Activated CD8-positive, alpha-beta memory T cell treated with anti-CD3 and anti-CD28 coated beads for 1 hour (primary cell): ENCODE measurements at places on chromosomes 1 and 21.

DNA sequence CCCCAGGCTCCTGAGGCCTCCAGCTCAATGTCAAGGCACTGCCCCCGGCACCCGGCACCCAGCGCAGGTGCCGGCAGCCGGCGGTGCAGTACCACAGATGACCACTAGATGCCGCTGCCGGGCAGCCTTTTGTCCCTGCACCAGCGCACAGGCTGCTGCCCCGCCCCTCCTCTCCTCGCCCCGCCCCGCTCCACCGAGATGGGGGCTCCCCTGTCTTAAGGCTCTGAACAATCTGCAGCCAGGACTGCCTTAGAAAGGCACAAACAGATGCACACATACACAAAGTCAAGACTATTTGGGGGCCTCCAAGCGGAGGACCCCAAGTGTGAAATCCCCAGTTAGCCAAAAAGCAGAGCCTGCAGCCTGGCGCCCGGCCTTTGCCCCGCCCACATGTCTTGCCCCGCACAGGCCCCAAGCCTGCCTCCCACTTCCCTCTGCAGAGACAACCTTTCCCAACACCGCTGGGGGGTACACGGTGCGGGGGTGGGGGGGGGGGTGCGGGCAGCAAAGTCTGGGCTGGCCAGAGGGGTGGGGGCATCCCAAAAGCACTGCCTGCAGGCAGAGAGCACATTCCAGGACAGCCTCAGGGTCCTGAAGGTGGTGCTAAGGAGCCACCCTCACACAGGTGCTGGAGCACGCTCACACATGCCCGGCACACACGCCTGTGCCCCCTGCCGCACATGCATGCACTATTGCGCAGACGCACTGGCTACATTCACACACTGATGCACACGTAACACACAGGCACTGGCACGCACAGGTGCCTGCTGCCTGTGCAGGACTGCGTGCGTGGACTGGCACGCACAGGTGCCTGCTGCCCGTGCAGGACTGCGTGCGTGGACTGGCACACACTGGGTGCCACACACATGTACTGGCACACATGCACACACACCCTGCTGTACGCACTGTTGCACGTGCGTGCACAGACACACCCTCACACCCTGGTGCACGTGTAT is 37.1 kb downstream of the ARHGEF16 start:
- peak; percentile 54 for DNase-seq

DNA sequence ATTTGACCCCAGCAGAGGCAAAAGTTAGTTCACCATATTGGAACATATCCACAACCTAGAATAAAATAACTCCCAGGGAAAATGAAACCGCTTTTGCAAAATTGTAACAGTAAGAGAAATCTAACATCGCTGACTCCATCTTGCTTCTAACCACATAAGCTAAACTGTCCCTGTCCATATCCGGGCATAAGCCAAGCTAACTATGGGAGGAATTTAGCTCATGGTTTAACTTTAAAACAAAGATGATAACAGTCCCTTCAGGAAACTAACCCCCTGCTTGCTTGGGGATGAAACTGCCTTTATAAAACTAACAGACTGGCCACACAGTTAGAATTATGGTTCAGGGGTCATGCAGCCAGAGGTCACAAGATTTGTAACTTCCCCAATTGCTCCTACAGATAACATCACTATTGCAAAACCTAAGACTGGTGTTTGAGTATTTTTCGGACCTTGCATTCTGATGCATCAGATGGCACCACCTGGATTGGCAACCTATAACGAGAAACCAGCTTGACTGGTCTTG is 46.3 kb downstream of the TESK2 start:
- DNase-seq: no peak

DNA sequence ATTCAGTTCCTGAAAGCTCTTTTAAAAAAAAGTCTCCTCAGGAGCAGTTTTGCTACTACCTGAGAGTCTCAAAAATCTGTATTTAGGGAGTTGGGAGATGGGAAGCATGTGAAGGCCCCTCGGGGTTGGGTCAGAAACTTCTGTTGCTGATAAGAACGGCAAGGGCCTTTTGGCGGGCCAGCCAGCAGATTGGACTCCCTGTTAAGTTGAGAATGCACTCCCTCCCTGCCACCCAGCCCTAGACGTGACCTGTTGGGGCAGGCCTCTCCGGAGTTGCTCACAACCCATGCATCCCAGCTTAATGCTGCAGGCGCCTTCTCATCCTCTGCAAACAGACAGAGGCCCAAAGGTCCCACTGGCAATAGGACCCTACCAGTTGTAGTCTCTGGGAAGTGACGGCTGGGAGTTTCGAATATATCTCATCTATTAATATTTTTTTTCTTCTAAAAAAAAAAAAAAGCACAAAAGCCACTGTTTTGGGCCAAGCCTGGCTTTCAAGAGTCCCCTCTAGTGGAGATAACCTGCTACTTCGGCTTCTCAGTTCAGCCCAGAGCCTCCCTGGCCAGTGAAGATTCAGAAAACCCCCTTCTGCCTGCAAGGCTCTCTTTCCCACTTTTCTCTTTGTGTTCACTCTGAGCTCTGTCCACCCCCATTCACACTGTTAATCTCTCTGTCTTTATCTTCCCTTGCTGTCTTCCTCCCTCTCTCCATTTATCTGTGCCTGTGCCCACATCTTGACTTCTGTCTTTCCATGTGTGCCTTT is 5.3 kb downstream of the PLXNA2 start:
- DNase-seq: no peak

- DNase-seq: no peak
Measured at GRCh38 chr1:101237229-101237837, 514 bp downstream of the S1PR1 start.

DNA sequence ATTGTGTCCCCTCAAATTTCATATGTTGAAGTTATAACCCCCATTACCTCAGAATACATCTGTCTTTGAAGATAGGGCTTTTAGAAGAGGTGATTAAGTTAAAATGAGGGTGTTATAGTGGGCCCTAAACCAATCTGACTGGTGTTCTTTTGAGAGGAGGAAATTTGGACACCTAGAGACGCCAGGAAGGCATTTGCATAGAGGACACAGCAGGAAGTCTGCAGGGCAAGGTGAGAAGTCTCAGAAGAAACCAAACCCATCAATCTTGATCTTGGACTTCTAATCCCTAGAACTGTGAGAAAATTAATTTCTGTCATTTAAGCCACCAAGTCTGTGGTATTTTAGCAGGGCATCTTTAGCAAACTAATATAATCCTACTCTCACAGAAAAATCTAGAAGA is 13.0 kb downstream of the GOLPH3L start:
- no peak for DNase-seq

- no peak for DNase-seq
Measured at GRCh38 chr21:40562242-40563002, 284.5 kb downstream of the DSCAM start.

DNA sequence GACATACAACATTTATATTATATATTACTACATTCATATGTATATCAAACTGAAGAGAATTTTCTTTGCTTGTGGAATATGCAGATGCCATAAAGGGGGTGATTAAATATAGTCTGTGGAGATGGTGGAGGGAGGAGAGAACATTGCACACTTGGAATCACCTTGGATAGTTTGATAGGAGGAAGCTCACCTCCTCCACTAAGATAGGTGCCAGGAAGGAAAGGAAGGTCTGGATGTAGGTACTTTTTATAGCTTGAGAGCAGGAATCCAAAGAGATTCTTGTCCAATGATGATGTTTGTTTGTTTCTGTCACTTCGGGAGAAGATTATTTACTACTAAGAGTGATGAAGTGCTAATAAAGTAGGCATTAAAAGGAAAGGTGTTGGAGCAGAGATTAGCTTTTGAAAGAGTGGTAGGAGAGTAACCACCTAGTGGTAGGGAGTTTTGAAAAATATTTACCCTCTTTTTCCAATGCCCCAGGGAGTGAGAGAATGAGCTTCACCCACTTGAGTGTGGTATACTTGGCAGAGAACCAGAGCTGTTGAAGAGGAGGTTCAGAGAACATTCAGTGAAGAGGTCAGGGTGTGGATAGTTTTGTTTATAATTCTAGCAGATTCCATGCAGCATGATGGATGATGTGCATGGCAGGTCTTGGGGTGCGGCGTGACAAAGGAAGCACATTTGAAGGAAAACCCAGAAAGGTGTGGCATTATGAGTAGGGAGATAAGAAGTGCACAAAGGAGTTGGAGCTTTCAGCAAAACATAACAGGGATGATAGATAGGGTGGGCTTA is 145.0 kb downstream of the PATJ start:
- DNase-seq: no peak

- DNase-seq: no peak
Measured at GRCh38 chr1:247387096-247387495, 28.9 kb upstream of the NLRP3 start.

- DNase-seq: no peak
Measured at GRCh38 chr1:116942344-116942743, 32.6 kb downstream of the PTGFRN start.

DNA sequence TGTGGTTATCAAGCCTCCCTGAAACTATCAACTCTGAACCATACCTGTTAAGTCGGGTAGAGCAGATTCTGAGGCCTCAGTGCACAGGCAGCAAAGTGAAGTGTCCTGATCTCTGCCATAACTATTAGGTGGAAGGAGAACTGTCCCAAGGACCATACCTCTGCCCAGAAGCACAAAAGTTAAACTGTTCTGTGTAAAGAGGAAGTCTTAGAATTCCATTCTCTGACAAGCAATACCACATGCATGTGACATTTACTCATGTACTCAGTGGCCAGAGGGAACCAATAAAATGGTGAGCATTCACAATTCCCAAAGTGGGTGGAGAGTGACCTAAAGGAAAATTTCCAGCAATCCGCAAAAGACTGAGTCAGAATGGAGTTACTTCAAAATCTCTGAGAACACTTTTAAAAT is 61.0 kb downstream of the TOR3A start:
- DNase-seq: no peak

GRCh38 chr1:166172106-166172505 is 5.3 kb upstream of the FAM78B start:
- DNase-seq: no peak

- DNase-seq: no peak
Measured at GRCh38 chr1:43587594-43587993, 56.9 kb downstream of the PTPRF start.

DNA sequence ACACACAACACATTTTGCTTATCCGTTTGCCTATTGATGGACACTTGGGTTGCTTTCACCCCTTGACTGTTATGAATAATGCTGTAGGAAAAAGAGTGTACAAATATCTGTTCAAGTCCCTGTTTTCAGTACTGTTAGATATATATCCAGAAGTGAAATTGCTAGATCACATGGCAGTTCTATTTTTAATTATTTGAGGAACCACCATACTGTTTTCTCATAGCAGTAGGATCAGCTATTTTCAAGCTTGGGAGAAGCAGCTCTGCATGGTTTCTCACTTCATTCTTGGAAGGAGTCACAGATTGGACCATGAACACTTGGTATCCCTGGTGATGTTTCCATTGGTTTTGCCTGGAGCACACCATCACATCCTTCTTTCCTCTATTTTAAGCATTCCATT is 114.4 kb upstream of the ZP4 start:
- no peak for DNase-seq

DNA sequence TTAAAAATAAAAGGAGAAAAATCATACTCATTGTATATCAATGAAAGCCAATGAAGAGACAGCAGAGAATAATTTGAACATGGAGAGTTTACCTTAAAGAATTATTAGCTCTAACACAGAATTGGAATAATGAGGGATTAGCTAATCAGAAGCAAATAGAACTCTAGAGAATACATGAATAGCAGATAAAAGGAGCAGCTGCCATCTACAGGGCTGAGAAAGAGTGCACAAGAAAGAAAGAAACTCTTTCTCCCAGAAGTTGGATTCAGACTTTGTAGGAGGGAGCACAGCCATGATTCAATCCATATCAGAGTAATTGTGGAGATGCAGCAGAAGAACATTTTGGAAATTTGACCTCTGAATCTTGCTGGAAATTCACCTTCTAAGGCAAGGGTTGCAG is 1171.2 kb downstream of the PLA2G4A start:
- DNase-seq: no peak

GRCh38 chr1:89429062-89429461 is 65.2 kb downstream of the GBP6 start:
- no peak for DNase-seq

DNA sequence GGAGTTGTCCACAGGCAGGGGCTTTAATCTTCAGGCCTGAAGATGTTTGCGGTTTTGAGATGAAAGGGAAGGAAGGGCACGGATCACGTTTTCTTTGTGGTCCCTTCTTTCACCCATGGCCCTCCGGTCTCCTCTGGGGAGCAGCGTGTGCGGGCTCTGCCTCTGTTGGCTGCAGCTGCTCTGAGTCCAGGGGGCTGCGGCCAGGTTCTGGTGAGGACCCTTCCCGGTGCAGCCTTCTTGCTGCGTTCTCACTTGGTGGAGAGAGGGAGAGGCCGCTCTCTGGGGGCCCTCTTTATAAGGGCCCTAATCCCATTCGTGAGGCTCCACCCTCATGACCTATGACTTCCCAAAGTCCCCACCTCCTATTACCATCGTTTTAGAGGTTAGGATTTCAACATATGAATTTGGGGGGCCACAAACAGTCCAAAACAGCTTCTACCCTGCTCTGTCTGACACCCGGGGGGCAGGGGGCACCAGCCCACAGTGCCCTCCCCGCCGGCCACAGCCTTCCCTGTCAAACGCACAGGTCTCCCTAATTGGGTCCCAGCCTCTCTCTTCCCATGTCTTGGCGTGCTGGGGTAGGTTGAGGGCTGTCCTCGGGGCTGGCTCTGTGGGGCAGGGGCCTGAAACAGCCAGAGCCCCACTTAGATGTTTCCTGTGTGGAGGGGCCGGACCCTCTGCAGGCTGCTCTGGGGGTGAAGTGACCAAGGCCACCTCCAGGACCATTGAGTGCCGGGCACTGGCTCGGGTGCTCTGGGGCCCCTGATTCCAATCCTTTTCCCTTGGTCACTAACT is 100.1 kb upstream of the C1orf174 start:
- no peak for DNase-seq

GRCh38 chr1:4768553-4768952 is 114.1 kb downstream of the AJAP1 start:
- no peak for DNase-seq

DNA sequence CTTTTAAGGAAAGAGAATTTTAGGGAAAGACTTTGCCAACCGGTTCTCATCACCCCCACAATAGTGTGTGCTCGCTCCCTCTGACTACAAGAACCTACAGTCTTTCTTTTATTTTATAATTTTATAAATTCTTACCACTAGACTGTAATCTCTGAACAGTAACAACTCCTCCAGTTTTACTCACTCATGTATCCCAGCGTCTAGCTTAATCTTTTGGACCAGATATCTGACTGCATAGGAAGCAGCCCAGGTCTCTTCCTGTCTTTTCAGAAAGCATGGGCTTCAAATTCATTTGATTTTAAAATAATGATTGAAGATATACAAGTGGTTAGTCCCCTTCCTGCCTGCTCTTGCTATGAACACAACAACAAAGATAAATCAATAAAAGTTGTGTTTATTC is 19.0 kb upstream of the DUSP10 start:
- DNase-seq: no peak

DNA sequence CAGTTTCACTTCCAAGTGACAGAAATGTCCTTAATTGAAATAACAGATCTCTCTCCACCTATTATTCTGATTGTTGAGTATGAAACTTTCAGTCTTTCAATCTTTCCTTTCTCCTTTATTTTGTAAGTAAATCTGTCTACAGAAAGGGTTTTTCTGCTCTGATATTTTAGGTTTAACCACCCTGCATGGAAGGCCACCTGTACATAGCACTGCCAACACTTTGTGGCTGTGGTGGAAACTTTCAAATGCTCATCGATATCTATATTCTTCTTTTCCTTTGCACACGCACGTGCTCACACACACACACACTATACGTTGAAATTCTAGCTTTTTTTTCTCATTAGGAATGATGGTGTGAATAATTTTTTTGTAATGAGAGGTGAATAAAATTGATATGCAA is 1179.3 kb downstream of the KCNT2 start:
- DNase-seq: no peak

GRCh38 chr1:28631713-28632112 is 11.2 kb downstream of the TAF12 start:
- no peak for DNase-seq

- no peak for DNase-seq
Measured at GRCh38 chr1:25854554-25854953, 4.7 kb downstream of the AUNIP start.
